ENCODE measurements at places on chromosomes 5 and 9. TPM values are rescaled to one million over a fixed set of nuclear protein-coding genes. Genes with fewer than 3 reads are reported as not detected.
A peak's percentile ranks its signal among the peaks of the same experiment; 100 is the strongest.

DNA sequence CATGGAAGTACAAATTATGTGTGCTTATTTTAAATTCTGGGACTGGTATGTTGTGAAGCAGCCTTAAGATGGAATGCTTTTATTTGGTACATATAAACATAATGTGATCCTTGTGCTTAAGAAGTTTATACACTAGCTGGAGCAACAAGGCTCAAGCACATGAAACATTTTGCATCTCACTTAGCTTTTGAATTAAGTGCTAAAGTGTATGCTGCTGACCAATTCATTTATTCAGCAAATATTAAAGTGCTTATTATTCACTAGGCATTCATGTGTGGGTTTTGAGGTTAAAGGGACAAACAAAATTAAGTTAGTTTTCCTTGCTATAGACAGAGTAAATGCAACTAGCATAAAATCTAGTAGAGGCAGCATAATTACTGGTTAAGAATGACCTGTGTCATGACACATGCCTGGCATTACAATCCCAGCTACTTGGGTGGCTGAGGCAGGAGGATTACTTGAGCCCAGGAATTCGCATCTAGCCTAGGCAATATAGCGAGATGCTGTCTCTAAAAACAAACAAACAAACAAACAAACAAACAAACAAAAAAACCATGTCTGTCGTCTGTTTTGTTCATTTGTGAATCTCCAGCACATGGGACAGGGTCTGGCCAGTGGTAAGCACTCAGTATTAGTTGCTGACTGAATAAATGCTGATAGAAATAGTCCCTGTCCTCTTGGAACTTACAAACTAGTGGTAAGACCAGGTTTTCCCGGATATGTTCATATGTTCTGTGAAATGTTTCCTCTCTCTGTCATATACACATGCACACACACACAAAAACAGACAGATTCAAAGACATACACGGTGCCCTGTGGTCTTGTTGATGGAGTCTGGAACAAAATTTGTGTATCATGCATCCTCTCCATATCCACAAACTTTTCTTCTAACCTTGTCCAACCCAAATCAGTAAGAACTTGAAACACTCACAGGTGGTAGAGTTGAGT, 41.9 kb upstream of the TNFAIP8 start:
- no peak for DNase-seq

- no peak for DNase-seq
These were observed 154.4 kb downstream of the NPR3 start for GRCh38 chr5:32865475-32865874.

GRCh38 chr5:94422812-94423211, 195.6 kb downstream of the KIAA0825 start:
- DNase-seq, result peak; percentile 47

GRCh38 chr5:178126556-178126955, 4.3 kb upstream of the RMND5B start:
- DNase-seq, result no peak

DNA sequence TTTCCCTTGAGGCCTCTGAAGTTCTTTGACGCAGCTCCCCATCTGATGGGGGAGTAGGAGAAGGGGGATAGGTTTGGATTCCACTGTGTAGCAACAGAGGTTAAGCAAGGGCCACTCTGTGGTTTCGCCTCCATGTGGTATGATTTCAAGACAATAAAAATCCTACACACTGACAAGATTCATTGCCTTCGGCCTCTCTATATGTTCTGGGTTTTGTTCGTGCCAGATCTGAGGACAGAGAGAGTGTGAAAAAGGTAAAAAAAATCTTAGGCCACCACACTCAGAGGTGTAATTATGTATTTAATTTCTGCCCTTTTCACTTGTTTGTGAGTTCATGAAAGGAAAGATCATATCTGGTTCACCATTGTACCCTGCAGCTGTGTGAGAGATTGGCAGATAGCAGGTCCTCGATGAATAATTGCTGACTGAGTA, 715.2 kb upstream of the ZNF608 start:
- no peak for DNase-seq

GRCh38 chr5:76606701-76607100, 16.5 kb downstream of the F2RL2 start:
- no peak for DNase-seq

- DNase-seq, result no peak
These were observed 226.5 kb downstream of the ASTN2 start for GRCh38 chr9:117188394-117188793.

GRCh38 chr5:154459015-154459414, 13.2 kb downstream of the SAP30L start:
- no peak for DNase-seq

DNA sequence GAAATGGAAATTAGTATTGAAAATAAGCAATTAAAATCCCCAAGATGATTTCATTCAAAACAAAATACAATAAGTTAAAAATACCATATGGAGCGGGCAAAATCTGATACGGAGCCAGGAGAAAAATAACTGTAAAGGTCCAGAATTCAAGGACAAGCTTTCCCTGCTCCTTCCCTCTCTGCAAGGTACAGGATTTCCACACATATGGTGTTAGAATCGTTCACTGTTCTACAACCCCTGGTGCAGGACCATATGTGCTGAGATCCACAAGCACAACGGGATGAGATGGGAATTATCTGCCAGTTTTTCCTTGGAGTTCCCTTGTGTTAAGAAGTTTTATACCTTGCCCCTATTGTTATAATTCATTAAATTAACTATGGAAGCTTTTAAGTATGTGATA, 94.7 kb upstream of the DMAC1 start:
- DNase-seq, result no peak

The PHYHD1 gene
- not detected for total RNA-seq

The SLC6A18 gene
- total RNA-seq, result not detected

The FOXD4L5 gene
- total RNA-seq, result not detected

The EGFLAM gene
- 1.1 TPM for total RNA-seq

The PCDHA1 gene
- 0.45 TPM for total RNA-seq

The WDR38 gene
- not detected for total RNA-seq

The NR6A1 gene
- 1.2 TPM for total RNA-seq

Data from H4 (cell line).